ENCODE measurements at places on chromosomes 2 and 18.

DNA sequence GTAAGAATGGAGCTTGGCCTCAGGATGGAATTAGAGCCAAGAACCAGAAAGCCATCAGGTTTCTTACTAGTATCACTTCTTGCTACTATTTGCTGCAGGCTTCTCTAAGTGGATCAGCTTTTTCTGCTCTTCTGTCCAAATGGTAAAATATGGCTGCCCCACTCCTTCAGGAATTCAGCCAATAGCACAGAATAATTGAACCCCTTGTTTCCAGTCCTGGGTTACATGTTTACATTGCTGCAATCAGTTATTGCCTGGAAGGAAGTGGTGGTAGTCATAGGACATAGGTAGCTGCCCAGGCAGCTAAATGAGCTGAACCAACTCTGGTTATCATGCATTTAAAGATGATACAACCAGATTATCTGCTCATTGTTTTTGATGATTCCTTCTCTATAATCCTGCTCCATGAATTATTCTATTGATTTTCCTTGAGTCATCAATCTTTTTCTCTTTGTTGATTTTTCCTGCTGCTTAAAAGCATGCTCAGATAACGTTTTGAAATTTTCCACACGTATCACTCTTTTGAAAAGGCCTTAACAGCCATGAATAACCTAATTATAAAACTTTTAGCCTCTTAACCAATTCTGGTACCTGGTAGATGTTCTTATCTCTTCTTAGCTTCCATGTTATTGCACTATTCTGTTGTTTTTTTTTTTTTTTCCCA is 12.6 kb downstream of the AGPS start:
- no peak for DNase-seq

GRCh38 chr2:15050483-15050882 is 418.0 kb downstream of the LRATD1 start:
- no peak for DNase-seq

DNA sequence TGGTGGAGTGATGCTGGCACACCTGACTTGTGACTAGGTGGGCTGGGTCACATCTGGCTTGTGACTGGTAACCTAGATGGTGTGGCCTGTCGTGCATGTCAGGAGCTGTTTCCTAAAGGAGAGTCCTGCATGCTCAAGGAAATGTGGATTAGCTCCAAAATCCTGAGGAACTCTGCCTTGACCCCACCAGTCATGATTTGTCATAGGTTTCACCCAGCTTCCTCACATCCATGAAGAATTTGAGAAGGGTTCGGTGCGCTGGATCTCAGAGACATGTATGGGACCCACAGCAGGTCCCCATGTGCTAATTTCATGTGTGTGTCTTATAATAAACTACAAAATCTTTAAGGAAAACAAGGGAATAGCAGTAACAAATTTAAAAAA is 107.2 kb downstream of the COL6A3 start:
- DNase-seq = no peak

DNA sequence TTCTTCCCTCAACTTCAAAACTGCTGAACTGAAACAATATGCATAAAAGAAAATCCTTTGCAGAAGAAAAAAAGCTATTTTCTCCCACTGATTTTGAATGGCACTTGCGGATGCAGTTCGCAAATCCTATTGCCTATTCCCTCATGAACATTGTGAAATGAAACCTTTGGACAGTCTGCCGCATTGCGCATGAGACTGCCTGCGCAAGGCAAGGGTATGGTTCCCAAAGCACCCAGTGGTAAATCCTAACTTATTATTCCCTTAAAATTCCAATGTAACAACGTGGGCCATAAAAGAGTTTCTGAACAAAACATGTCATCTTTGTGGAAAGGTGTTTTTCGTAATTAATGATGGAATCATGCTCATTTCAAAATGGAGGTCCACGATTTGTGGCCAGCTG is 8.4 kb downstream of the HOXD8 start:
- DNase-seq = no peak

DNA sequence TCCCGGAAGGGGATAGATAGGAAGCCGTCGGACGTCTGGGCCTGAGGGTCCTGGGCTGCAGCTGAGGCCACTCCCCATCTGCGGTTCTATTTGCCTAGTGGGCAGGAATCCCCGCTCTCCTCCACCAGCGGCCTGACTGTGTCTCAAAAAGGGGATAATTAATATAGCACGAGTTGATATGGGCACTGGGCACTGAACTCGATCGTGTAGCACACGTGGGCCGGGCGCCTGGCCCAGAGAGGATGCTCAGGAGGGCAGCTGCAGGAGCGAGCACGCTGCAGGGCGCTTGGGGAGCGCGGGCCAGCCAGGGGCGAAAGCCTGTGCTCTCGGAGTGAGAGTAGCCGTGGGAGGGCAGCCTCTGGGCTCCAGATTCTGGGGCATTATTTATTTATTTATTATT is 8.8 kb upstream of the GBX2 start:
- no peak for DNase-seq

DNA sequence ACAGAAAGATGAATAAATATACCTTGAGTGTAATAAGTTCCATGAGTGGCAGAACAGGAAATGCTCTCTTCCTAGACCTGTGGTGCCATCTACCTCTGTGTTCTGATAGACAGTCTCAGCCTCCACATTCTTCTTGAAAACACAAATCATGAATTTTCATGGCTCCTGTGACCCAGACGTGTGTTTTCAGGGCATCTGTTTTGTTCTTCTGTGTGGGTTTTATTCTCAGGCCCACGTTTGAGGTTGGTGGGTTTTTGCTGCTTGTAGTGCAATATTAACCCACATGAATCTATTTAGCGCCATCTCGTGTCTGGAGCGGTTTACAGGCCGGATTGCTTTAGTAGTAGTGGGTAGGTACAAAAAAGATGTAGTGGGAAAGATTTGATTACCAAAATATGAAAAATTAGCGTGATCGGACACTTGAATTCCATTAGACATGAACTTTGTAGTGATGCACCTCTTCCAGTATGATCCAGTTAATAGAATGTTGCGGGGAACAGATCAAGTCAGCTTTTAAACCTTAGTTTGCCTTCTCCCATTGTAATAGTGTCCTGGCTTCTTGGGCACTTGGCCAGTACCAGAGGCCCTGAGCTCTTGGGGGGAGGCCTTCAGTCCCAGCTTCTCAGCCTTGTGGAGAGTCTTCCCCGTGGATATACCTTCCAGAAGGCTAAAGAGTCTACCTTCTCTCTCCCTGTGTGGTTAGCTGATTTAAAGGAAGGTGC is 256.5 kb downstream of the TPGS2 start:
- DNase-seq = no peak

DNA sequence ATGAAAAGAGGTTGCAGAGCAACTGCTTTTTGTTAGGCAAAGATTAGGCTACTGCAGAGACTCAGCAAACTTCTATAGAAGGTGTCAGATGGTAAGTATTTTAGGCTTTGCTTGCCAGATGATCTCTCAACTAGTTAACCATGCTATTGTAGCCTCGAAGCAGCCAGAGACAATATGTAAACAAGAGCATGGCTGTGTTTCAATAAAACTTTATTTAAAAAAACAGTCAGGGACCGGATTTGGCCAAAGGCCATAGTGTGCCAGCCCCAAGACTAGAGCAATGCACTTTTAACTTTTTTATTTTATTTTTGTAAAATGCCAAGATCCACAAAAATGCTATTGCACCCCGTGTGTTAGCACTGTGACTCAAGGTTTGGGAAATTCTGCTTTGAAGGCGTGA is 1.4 kb downstream of the IL37 start:
- DNase-seq = no peak

DNA sequence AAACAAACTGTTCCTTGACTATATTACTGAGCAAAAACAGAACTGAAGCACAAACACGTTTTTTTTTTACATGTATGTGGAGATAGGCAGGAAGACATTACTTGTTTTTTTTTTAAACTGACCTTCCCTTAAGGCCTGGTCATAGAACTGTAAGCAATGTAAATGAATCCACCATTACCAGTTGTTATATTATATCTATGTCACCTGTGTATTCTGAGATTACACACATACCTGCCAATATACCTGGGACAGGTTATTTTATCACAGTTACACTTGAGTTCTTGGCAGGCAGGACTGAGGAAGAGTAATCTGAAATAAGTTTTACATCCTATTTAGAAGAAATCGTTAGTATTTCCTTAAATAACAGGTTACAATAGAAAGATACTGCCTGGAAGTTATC is 155.3 kb downstream of the BAZ2B start:
- DNase-seq = no peak

- DNase-seq = no peak
Observed at GRCh38 chr2:226782092-226782713, 17.4 kb downstream of the IRS1 start.

- no peak for DNase-seq
Observed at GRCh38 chr2:230430957-230431910, 15.2 kb downstream of the SP100 start.

GRCh38 chr2:192424243-192424642 is 229.5 kb upstream of the TMEFF2 start:
- DNase-seq = no peak

DNA sequence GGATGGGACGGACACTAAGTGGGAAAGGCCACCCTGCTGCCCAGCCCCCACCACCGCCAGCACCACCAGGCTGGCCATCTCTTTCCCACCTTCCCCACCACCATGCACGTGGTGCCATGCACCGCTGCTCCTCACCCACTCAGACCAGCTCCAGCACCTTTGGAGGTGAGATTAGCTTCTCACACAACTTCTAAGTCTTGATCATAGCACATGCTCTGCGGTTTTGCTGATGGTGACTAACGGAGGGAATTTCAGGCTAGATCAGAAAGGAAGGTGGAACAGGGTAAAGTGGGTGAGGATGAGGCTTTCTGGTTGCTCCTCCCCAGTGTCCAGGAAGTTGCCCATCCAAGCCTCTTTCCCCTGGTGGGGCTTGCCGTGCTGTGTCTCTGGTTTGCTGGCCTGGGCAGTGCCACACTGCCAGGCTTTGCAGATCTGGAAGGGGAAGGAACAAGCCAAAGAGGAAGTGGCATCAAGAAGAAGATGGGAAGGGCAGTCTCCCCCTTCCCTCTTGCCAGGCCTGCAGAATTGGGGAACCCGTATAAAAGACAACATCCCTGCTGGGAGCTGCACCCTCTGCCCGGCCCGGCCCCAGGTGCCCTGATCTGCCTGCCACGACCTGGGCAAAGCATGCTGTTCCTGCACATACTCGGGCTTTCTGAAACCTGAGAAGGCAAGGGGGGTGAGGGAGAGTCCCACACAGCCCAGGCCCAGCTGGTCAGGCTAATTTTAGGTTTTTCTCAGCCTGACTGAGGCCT is 44.3 kb upstream of the CAB39 start:
- no peak for DNase-seq

DNA sequence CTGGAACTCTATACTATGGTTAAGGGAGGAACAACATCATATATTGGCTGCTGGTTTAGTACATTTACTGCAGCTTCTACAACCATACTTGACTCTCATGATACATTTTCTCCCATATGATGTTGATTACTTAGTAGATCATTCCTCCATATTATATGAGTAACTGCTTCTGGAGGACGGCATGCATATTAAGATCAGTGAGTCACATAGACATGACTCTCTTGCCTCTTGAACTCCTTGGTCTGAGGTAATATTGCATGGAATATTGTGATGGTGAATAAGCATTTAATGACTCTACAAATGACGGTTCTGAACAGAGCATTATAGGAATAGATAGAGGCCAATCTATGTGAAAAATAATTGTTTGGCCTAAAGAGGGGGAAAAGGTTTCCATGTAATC is 418.8 kb upstream of the SPHKAP start:
- DNase-seq = no peak

GRCh38 chr2:231482806-231483391 is 18.6 kb upstream of the NCL start:
- DNase-seq = peak; percentile 45

Measured in stimulated activated CD8-positive, alpha-beta memory T cell treated with anti-CD3 and anti-CD28 coated beads, Interleukin-7, amount 100 ng/mL, for 1 hour (primary cell).